ENCODE measurements at places on chromosomes 2 and 18. TPM values are rescaled to one million over a fixed set of nuclear protein-coding genes. Genes with fewer than 3 reads are reported as not detected.

Gene ALPI
- not detected for total RNA-seq

DNA sequence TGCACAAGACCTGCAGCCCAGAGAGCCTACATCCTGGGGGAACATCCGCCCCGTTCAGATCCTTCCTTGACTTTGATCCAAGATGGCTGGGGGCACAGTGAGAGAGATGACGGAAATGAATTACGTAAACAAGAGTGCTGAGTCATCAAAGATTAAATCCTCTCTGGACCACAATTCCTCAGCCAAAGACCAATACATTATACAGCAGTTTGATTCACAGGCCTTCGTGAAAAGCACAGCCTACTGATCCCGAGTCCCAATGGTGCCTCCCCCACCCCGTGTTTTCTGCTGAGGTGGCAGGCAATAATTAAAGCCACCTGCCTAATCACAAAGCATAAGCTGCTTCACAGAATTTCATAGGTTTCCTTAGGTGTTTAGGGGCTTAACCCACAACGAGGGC lies 43.0 kb downstream of the MYO5B start:
- no peak for DNase-seq

DNA sequence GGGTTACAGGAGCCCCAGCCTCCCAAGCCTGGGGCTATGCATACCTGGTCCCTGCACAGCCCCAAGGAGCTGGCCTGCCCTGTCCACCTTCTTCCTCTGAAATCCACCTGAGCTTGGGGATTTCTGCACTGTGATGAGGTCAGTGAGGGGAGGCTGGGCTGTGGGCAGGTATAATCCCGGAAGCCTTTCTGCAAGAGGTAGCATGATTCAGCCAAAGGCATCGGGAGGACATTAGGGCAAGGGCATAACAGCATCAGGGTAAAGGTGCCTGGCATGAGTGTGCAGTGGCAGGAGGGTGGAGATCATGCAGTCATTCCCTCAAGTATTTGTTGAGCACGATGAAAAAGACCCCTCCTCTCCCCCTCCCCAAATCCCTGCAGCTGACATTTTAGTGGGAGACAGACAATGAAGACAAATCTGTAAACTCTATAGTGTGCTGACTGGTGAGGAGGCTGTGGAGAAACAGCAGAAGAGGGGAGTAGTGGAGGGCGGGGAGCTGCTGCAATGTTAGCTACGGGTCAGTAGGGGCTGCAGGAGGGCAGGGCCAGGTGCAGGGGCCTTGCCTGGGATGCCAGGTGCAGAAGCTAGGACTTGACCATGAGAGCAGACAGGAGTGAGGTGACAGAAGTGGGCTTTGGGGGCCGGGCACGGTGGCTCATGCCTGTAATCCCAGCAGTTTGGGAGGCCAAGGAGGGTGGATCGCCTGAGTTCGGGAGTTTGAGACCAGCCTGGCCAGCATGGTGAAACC lies 18.7 kb downstream of the ZFP36L2 start:
- peak; percentile 59 for DNase-seq

- DNase-seq = no peak
Measured at GRCh38 chr2:9694661-9695234, 64.0 kb upstream of the YWHAQ start.
